ENCODE measurements at places on chromosomes 1 and 21.

- no peak for DNase-seq
Observed at GRCh38 chr21:15735409-15735808, 5.6 kb downstream of the USP25 start.

- no peak for DNase-seq
Observed at GRCh38 chr1:87926131-87926830, 597.6 kb downstream of the LMO4 start.

- DNase-seq: no peak
Observed at GRCh38 chr1:33358114-33358794, 37.4 kb upstream of the A3GALT2 start.

DNA sequence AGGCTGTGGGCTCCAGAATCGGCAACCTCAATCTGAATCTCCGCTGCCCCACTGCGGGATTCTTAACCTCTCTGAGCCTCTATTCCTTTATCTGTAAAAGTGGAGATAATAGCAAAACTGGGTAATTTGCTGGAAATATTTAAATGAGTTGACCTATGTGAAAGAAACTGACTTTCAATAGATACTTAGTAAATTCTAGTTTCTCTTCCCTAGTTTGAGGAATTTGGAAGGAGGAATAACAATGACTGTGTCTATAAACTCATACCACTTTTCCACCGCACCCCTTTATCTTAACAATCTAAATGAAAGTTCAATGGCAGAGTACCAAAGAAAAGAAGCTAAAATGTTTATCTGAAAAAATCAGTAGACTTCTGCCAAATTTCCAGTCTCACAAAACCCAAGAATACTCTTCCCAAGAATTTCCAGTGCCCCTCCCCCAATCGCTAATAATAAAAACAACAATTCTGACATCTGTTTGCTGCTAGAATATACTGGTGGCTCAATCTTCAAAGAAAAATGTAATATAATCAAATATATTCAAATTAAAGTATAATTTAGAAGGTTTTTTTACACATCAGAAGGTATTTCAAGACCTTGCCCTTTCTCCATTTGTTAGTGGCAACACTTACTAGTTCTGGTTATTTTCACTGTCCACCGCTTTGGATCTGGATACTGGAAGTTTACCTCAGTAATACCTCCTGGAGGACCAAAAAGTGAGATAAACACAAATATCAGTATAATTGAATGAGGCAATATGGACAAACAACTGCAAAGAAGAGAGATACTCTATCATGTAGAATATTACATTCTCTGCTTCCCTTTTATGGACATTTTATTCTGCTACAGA is 171.2 kb downstream of the LTN1 start:
- no peak for DNase-seq

- DNase-seq: no peak
Observed at GRCh38 chr1:45356186-45356585, 15.9 kb upstream of the MUTYH start.

DNA sequence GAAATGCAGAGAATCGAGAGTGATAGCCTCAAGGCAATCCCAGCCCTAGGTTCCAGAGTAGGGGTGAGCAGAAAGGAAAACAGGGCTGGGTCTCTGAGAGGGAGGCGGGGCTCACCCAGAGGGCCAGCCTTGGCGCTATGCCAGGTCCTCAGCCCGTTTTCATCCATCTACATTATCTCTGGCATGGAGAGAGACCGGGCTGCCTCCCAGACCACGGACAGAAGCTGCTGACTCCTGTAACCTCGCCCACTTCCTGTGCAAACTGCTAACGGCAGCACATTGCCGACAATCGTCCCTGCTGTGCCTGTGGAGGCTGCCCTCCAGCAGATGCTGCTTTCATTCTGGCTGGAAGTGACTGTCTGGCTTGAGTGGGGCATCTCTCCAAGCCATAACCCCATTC is 569.1 kb downstream of the NPHP4 start:
- DNase-seq: no peak

DNA sequence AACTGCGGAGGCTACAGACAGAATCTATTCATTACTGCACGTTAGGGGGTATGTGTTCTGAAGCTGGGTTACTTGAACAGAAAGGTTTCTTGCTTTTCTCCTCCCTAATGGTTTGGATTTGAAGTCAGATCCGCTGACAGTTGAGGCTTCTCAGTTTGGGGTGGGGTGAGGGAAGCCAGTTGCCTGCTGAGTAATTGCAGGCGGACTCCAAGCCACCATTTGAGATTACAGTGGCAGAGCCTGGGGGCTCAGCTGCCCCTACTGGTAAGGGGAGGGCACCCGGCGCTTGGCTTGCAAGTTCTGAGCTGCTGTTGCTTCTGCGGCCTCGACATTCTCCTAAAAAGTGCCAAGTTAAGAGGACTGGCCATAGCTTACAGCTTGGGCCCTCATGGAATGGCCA is 2.0 kb downstream of the GRHL3 start:
- no peak for DNase-seq

DNA sequence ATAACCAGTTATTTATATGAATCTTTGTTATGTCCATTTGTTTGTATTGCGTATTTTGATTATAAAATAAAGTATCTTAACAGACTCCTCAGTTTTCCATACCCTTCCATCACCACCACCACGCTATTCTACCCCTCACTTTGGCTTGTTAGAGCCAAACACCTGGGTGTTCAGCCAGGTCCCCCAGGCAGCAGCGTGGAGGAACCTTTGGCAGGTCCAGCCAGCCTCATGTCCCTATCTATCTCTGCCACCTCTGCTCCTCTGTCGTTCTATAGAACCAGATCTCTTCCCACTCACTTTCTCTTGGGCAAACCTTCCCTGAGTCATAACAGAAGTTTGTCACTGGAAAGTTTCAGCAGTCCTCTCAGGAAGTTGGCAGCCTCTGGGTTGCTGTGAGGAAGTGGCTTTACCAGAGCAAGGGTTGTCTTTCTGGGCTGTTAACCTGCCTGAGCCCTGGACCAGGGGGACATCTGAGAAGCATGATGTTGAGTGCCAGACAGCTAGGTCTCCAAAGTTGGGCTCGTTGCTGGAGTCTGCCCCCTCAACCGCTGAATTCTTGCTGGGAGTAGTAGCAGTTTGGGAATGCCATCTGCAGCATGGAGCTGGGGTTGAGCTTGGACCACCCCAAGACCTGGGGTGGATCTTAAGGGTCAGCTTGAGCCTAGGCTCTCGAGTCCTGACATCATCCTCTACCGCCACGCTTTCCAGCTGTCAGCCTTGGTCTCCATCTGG is 996 bp upstream of the SH3BGRL3 start:
- no peak for DNase-seq

DNA sequence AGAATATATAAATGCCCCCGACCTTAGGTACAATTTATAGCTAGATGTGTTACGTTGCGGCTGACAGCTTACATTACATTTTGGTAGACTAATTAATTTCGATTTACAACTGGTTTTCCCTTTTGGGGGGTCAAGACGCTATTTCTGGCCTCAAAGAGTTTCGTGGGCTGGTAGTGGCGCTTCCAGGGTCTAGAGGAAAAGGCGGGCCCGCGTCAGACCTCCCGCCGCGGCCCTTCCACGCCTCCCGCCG is 391 bp downstream of the IFT25 start:
- no peak for DNase-seq

DNA sequence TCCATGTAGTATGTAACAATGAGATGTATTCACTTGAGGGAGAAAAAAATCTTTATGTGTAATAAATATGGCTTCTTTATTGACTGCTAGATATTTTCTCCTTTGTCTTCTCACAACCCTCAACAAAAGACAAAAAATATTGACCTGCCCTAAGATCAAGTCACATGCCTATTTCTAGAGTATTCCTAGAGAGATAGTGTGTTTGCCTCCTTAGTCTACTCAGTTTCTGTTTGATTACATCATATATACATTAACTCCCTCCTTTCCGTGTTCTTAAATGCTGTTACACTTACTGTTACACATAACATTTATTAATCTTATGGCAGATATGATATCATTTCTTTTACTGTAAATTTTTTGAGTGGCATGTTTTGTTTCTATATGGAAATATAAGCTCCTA is 281.6 kb upstream of the RGS18 start:
- DNase-seq: no peak

- no peak for DNase-seq
Observed at GRCh38 chr1:39684313-39684664, 6.9 kb downstream of the HPCAL4 start.

GRCh38 chr1:98032958-98033357 is 112.1 kb upstream of the DPYD start:
- DNase-seq: no peak

GRCh38 chr1:62539028-62539447 is 58.3 kb upstream of the ANGPTL3 start:
- no peak for DNase-seq

- DNase-seq: no peak
Observed at GRCh38 chr1:8082945-8083344, 56.8 kb upstream of the ERRFI1 start.

GRCh38 chr1:110750562-110750961 is 75.8 kb upstream of the KCNA3 start:
- DNase-seq: no peak

DNA sequence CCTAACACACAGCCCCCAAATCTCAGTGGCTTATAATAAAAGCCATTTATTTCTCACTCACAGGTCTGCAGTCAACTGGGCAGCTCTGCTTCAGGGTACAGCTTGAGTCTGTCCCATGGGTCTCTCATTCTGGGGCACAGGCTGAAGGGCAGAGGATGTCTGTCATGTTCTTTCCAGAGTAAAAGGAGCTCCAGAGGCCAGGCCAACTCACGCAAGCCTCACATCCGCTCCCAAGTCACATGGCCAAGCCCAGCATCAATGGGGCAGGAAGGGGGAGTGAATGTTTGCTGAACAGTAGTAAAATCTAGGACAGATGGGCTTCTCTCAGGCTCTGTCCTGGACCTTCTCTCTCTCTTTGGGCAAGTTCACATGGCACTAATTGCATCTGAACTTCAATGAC is 7.1 kb upstream of the SSBP3 start:
- DNase-seq: no peak

- no peak for DNase-seq
Observed at GRCh38 chr1:110559157-110559556, 40.2 kb upstream of the KCNA10 start.

DNA sequence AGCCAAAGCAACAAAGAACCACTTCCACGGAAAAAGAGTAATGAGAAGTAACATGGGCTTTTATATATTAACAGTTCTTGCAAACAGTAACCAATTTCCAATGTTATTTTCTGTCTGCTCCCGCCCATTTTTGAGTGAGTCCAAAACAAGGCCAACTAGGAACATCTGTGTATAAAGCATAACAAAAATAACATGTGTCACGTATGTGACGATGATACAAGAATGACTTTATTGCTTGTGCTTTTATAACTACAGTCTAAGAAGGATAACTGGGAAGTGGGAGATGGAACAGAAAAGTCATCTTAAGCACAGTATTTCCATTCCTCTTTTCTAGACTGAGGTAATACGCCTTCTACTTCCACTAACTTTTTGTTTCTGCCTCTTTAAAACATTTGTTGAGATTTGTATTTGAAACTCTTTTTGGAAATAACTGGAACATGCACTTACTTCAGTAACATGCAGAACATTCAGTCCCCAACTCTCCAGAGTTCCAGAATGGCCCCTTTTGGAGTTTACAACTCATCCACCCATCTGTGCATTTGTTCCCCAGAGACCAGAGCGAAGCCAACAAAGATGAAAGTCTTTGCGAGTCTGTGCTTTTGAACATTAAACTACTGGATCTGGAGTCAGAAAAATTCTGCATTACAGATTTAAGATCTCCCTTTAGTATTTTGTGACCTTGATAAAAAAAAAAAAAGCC is 143.0 kb upstream of the ZRANB2 start:
- DNase-seq: peak; percentile 79

DNA sequence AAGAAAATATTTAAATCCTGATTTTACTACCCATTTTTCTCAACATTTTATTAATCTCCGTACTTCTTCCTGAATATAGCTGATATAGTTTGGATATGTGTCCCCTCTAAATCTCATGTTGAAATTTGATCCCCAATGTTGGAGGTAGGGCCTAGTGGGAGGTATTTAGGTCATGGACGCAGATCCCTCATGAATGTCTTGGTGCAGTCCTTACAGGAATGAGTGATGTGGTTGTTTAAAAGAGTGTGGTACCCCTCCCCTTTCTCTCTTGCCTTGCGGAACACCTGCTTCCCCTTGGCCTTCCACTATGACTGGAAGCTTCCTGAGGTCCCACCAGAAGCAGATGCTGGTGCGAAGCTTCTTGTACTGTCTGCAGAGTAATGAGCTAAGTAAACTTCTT is 17.5 kb downstream of the RNF115 start:
- no peak for DNase-seq

DNA sequence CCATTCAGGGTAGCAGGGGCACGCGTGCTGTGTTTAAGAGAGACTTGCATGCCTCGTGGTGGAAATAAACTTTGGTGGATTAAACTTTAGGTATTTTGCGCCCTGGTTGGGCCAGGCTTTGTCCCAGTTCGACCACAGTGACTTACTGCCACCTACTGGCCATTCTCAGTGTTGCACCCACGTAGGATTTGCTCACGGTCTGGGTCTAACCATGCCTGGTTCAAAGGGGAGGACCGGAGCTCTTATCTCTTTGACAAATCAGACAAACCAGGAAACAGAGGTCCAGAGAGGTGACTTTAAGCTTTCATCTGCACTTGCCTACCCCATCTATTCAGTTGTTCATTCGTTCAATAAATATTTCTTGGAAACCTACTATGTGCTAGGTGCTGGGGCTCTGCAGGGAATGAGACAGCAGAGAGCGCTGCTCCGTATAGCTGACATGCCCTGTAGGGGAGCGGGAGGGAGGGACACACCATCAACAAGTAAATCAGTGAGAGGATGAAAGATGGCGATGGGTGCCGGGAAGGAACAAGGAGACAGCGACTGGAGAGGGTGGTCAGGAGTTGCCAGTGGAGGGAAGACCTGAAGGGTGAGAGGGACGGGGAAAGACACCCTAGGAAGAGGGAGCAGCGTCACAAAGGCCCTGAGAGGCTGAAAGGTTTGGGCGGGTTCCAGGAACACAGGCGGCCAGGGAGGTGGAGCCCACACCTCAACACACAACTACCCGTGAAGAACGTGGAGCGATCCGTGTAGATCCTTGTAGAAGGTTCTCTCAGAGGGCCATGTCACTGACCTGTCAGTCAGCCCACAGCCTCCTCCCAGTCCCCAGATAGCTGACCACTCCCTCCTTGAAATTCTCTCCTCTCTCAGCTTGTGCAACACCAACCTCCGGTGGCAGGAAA is 27.2 kb upstream of the TINAGL1 start:
- DNase-seq: peak; percentile 86

GRCh38 chr1:89347296-89347695 is 16.6 kb upstream of the GBP6 start:
- DNase-seq: no peak

- no peak for DNase-seq
Observed at GRCh38 chr21:42424914-42425541, 21.3 kb downstream of the UBASH3A start.

DNA sequence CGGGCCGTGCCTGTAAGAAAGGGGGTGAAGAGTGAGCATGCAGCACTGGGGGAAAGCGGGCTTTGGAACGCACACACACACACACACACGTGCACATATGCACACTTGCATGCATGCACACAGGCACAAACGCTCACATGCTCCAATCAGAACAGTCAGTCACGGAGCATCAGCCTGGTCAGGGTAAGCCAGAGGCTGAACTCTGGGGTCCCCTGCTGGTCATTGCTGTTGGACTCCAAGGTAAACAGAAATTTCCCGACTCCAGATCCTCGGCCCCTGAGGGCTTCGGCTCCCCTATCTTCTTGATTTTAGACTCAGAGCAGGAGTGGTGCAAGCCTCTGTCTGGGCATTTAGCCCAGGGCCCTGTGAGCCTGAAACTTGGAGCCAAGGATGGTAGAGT is 54.2 kb downstream of the SYT2 start:
- no peak for DNase-seq

GRCh38 chr1:157551694-157552693 is at the start of gene FCRL5:
FCRL5 (minus strand) TSS chr1:157552515; CDS start chr1:157552362, 153 bp downstream.
- no peak for DNase-seq

All from NCI-H1694 treated with DMSO at 0.1 percent for 48 hours (cell line).